ENCODE measurements at places on chromosomes 5 and 9.

DNA sequence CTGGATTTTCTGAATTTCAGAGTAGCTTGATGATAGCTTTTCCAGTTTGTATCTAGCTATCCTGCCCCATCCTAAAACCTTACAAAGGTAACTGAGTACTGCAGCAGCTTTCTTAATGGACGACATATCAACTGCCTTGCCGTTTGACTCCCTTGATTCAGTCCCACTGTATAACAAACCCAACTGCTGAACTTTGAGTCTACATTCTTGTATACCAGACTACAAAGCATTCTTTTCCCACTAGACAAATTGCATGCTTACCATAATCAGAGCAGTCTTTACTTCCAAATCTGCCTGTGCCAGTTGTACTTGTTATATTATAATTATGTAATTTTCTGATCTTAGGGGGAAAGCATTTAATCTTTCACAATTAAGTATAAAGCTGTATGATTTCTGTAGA lies 47.3 kb downstream of the ANKRD31 start:
- DNase-seq: no peak

- no peak for DNase-seq
These were observed 3.9 kb upstream of the ISCA1 start for GRCh38 chr9:86286278-86286677.

DNA sequence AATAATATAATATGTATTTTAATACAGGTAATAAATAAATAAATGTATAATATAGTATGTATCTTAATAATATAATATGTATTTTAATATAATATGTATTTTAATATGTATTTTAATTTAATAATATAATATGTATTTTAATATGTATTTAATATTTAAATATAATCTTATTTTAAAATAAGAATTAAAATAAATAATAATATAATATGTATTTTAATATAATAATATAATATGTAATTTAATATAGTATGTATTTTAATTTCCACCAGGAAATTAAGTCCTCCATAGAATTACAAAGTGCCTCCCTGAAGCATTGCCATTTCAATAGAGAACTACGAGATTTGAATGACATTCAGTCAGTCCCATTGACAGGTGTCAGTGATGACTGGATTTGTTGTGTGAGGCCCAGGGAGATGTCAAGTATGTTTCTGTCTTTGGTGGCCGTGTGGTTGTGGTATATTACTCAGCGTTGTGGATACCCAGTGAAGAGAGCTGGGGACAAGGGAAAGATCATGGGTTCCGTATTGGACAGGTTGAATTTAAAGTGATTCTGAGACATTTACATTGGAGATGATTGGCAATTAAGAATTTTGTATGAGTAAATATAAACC lies 14.2 kb upstream of the C5orf46 start:
- DNase-seq: no peak

GRCh38 chr5:39941416-39941815 lies 516.6 kb upstream of the DAB2 start:
- no peak for DNase-seq

DNA sequence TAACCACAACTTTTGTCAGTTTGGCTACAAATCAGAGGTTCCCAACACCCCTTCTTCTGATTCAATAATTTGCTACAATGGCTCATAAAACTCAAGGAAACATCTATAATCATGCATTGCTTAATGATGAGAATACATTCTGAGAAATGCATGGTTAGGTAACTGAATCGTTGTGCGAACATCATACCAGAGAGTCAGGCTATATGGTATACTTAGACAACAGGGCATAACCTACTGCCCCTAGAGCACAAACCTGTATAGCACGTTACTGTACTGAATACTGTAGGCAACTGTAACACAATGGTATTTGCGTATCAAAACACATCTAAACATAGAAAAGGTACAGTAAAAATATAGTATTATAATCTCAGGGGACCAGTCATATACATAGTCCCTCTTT lies 31.0 kb upstream of the RNF38 start:
- no peak for DNase-seq

GRCh38 chr9:104833696-104834095 lies 69.8 kb downstream of the NIPSNAP3B start:
- no peak for DNase-seq

- DNase-seq: no peak
These were observed 79.3 kb downstream of the RXRA start for GRCh38 chr9:134405527-134405926.

- no peak for DNase-seq
These were observed 2128.3 kb upstream of the C9orf72 start for GRCh38 chr9:29701559-29701958.

DNA sequence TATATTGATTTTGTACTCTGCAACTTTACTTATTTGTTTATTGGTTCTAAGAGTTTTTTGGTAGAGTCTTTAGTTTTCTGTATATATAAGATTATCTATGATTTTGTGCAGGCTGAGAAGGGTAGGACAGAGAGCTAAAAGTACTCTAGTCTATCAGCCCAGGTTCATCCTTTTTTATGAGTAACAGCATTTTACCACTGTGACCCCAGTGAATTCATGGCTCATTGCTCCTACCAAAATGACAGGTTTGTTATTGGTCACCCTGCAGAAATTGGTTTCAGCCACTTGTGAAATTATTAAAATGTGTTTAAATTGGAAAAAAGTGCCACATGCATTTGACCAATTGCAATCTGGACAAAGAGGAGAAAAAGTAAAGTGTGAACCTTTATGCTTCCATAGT lies 421.4 kb upstream of the DAB2 start:
- no peak for DNase-seq

DNA sequence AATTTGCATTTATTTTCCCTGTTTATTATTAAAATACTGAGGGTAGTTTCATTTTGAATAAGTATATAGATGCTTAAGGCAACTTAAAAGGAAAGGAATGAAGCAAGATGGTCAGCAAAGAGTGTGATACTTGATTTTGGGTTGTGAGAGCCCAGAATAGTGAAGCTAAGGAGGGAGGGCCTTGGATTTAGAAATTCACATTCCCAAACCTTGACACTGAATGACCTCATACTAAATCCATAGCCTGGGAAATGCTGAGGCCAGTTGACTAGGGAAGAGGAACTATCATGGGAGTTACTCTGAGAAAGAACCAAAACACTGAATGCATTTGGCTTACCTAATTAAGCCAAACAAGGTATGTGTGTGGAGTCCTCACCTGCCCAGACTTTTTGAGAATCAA lies 292.5 kb downstream of the SPATA31D1 start:
- DNase-seq: no peak
